ENCODE measurements at places on chromosomes 4 and X.
A peak's percentile ranks its signal among the peaks of the same experiment; 100 is the strongest.

- no peak for DNase-seq
Observed at GRCh38 chr4:141006242-141006802, 126.9 kb downstream of the RNF150 start.

DNA sequence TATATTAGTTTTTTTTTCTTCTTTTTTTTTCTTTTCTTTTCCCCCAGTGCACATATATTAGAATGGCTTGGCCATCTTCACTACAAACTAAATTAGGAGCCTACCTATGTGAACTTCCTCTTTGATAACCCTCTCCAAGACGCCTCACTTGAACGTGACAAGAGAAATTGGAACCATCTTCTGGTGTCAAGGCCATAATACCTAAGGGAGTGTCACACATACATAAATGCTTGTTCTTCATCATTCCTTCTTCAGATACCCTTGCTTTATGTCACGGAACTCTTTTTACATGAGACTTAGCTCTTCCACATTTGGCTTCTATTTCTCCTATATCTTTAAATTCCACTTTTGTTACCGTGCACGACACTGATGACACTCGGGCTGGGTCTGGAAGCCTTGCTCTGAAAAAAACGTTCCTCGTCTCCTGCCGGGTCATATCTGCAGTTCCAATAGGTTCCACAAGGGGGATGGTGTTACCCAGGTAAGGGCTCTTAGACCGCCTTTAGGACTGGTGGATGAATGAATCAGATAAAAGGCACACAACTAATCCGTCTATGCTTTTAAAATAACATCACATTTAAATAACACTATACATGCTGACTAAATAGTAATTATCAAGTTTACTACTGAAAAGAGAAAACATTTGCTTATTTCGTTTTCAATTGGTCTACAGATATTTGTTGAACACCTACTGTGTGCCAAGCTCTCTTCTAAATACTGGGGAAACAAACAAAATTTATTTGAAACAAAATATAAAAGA, 19.9 kb downstream of the DGAT2L6 start:
- DNase-seq: peak; percentile 45

DNA sequence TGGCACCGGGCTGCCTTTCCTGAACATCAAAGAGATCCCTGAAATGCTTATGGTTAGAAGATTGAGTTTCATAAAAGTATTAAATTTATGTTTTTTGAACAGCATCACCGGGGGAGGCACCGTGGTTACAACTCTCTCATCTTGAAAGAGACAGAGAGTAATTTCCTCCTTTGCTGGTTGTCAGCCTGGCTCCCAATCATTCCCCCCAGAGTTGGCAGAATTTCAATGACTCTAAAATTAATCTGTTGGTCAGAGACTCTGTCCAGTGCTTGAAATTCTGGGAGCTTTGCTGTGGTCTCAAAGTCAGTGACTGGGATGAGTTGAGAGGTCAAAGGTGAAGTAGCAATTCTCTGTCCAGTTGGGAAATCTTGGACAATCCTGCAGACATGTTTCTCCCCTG, 135.9 kb downstream of the RAB28 start:
- DNase-seq: peak; percentile 47

GRCh38 chrX:70592091-70592490, 147.5 kb downstream of the DLG3 start:
- peak; percentile 50 for DNase-seq

GRCh38 chrX:30153881-30154260, 61.5 kb upstream of the MAGEB2 start:
- DNase-seq: peak; percentile 25

DNA sequence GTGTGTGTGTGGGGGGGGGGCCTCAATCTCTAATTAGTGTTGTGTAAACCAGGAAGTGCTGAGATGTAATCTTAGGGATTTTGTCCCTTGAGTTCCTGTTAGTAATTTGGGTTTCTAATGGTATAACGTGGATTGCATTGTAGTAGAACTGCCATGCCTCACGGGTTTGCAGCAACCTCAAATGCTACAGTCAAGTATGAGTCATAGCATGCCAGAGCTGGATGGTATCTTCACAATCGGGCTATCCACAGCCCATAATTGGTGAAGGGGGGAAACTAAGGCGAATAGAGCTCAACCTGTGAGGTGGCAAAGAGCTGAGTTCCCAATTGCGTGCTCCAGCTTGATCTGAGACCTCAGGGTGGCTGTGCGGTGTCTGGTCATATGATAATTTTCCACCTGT, 2.2 kb upstream of the FMR1NB start:
- DNase-seq: no peak

GRCh38 chrX:153477901-153478300, 7.5 kb upstream of the HAUS7 start:
- DNase-seq: peak; percentile 69

DNA sequence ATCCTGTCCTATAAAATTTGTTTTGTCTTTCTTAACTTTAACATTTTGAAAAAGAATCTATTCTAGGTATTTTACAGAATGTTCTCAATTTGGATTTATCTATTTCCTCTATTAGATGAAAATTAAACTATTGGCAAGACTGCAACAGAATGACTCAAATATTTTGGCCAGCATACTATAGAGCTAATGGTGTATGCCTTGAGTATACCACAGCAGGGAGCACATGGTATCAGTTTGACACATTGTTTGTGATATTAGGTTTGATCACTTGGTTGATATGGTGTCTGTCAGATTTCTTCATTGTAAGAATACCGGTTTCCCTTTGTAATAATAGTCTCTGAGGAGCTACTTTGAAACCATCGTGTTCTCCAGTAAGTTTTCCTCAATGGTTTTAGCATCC, 87.8 kb upstream of the NPNT start:
- DNase-seq: peak; percentile 54

DNA sequence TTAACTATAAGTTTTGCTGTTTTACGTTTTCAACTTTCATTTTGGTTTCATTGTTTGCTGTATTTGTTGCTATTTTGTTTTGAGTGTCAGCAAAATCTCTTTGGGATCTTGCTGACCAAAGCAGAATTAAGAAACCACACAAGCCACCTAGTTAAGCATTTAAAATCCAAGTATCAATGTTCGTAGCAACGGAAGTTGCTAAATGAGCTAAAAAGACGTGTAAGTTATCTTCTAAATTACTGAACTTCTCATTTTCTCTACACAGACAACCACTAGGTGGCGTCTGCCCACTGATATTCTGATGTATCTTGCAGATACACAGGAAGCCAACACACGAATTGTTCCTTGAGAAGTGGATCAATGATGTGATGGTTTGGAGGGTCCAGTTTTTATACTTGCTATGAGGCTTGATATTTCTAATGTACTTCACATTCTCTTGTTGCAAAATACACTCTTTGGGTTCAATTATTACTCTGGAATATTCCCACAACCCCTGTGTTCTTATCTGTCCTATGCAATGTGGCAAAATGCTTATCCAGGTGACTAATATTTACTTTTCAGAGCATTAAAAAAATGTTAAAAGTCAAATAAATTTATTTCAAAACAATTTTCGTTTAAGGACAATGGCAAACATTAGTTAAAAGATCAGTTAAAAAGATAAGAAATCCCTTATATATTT, 250.5 kb downstream of the TECRL start:
- DNase-seq: peak; percentile 46

DNA sequence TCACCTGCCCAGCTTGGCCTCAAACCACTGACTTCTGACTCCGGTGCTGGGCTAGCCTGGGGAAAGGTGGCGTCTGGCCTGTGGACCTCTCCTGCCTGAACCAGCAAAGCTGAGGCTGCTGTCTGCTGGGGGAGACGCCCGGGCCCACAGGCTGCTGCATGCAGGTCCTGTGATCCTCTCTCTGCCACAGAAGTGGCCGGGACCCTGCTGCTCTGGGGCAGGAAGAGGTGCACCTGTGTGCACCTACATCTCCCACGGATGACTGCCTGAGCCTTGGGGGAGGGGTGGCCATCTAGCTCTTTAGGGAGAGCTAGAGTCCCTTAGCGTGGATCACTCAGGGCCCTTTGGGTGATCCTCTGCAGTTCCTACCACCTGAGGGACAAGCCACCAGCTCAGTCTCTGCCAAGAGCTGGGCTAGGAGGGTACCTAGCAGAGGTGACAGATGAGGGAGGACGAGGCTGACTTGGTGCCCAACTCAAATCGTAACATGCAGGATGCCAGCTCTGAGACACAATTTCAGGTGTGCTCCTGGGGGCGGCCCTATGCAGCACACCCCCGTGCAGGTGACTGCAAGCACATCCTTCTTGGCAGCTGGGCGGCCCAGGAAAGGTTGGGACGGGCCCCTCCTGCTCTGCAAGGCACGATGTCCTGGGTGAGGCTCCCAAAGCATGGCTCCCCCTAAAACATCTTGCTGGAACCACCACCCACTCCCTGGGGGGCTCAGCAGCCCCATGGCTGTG, 22.5 kb downstream of the LETM1 start:
- DNase-seq: no peak
